Natural killer cell treated with Interleukin-12 subunit alpha and Interleukin-12 subunit beta and Interleukin-15 and Interleukin-18, amount 100 ng/mL, for 72 hours (primary cell): ENCODE measurements at places on chromosomes 12 and 14. TPM values are rescaled to one million over a fixed set of nuclear protein-coding genes. Genes with fewer than 3 reads are reported as not detected.
A peak's percentile ranks its signal among the peaks of the same experiment; 100 is the strongest.

- no peak overlapping the region for H3K4me3 ChIP-seq
- H3K4me1 ChIP-seq = no peaks in the 10 kb centered on the region
- H3K27ac ChIP-seq = no peak overlapping the region
- peaks cover 28% of the 10 kb centered on the region for H3K27me3 ChIP-seq
Observed at GRCh38 chr12:117533687-117534086, 172.3 kb upstream of the NOS1 start.

DNA sequence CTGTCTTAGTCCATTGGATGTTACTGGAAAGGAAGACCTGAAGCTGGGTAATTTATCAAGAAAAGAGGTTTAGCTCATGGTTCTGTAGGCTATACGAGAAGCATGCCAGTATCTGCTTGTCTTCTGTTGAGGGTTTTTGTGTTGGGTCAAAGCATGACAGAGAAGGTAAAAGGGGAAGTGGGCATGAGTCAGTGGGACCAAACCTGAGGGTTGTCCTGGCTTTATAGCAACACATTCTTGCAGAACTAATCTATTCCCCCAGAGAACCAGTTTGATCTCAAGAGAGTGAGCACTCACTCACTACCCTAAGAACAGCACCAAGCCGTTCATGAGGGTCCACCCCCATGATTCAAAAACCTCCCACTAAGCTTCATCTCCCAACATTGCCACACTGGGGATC, 19.0 kb upstream of the KRAS start:
- no peak overlapping the region for H3K4me3 ChIP-seq
- H3K27me3 ChIP-seq = no peaks in the 10 kb centered on the region
- H3K36me3 ChIP-seq = no peaks in the 10 kb centered on the region
- no peaks in the 10 kb centered on the region for H3K4me1 ChIP-seq
- no peak for DNase-seq

DNA sequence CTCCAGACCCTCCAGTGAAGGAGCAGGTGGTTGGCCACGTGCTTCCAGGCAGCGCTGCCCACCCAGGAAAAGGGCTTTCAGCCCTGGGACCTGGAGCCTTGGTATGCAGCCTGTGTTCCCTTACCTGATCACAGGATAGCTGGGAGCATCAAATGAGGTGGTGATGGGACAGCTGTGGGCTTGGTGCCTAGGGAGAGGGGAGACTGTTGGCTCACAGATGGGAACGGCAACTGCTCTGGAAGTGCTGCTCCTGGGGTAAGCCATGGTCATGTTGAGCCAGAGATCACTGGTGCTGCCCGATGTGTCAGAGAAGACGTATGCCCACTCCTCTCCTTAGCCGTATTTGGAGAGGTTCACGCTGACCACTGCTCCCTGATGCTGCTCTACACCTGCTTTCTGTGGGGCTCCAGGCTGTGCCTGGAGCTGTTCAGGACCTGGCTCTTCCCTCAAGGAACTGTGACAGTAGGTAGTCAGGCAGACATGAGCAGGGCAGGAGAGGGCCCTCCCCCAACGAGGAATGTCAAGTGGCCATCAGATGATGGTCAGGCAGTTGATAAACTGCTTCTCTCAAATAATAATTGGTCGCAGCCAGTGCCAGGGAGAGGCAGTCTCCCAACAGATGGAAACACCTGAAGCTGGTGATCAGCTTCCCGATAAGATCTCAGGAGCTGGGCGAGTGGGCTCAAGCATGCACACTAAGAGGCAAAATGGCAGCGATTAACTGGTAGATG, 2.8 kb upstream of the CYP46A1 start:
- H3K27ac ChIP-seq = no peak overlapping the region
- no peaks in the 10 kb centered on the region for H3K36me3 ChIP-seq
- H3K4me1 ChIP-seq = peaks cover 3% of the 10 kb centered on the region
- H3K27me3 ChIP-seq = peaks cover 13% of the 10 kb centered on the region

GRCh38 chr12:76782526-76782925, 18.6 kb downstream of the ZDHHC17 start:
- H3K4me1 ChIP-seq = peaks cover 55% of the 10 kb centered on the region

The POTEG gene
- not detected for total RNA-seq

GRCh38 chr12:107760207-107760808, 629 bp downstream of the PRDM4 start:
- peak; percentile 71 for DNase-seq
- H3K27ac ChIP-seq = peak overlapping the region; percentile 82
- H3K4me3 ChIP-seq = peak overlapping the region; percentile 95
- H3K36me3 ChIP-seq = peaks cover 6% of the 10 kb centered on the region

GRCh38 chr14:43858981-43859380, 648.1 kb downstream of the FSCB start:
- no peaks in the 10 kb centered on the region for H3K36me3 ChIP-seq
- H3K27me3 ChIP-seq = no peaks in the 10 kb centered on the region
- H3K27ac ChIP-seq = no peak overlapping the region
- no peak overlapping the region for H3K4me3 ChIP-seq
- no peak for DNase-seq

GRCh38 chr14:90795744-90796143, 20.5 kb downstream of the TTC7B start:
- peaks cover 6% of the 10 kb centered on the region for H3K4me1 ChIP-seq
- no peak for DNase-seq
- H3K4me3 ChIP-seq = no peak overlapping the region
- H3K36me3 ChIP-seq = no peaks in the 10 kb centered on the region
- H3K27ac ChIP-seq = no peak overlapping the region

The GPRC5A gene
- not detected for total RNA-seq

DNA sequence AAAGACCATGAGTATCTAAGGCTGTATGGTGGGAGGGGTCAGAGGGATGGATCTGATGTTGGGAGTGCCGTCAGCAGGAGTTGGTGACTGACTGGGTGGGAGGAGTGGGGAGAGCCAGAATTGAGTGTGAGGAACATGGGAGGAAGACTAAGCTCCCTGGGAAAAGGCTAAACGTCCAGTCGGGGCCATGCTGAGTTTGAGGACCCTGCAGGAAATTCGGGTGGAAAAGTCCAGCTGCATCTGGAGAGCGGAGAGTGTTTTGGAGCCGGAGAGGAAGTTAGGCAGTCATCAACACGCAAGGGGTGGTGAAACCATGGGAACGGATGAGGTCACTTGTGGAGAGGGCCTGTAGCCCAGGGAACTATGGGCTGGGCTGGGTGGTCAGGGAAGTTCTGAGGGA, 60.9 kb downstream of the ELK3 start:
- no peaks in the 10 kb centered on the region for H3K27me3 ChIP-seq
- H3K27ac ChIP-seq = no peak overlapping the region
- no peak for DNase-seq
- H3K36me3 ChIP-seq = peaks cover 11% of the 10 kb centered on the region
- H3K4me1 ChIP-seq = peaks cover 38% of the 10 kb centered on the region

DNA sequence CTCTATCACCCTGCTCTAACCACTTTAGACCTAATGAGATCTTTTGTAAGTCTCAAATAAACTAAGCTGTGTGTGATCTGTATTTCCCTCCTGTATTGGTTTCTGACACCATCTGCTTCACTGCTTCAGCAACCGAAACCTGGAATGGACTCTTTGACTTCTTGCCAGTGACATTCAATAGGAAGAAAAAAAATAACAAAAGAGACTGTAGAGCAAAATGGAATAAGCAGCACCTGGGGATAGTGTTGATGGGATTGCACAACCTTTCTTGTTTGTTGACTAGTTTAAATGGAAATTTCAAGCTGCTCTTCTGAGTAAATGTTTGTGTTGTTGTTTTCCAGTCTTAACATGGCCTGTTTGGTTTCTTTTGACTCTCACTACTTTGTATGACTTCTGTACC, 888.6 kb upstream of the SEL1L start:
- H3K36me3 ChIP-seq = peaks cover 6% of the 10 kb centered on the region
- H3K4me3 ChIP-seq = no peak overlapping the region
- no peaks in the 10 kb centered on the region for H3K27me3 ChIP-seq

DNA sequence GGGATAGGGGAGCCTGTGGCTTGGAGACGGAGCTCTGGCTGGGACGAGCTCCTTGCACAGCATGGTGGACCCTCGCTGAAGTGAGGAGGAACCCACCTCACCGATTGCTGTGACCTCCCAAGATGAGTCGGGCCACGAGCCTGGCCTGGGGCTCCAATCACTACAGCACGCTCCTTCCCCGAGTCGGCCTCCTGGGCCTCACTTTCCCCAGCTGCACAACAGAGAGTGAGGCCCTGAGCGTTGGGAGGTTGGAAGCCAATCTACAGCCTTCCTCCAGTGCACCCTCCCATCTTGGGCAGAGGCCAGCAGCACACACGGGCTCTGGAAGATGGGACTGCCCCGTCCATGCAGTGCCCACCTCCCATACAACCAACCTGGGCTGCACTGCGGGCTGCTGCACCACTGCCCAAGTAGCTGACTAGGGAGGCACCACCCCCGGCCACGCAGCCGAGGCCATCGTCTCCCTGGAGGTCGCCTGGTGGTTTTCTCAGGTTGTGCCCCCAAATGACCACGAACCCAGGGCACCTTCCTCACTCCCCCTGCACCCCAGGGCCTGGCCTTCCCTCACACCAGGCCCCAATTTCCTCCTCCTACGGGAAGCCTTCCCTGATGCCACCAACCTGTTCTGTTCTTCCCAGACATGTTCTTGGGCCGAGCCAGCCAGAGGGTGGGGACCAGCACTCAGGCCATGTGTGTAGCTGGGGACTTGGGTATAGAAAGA, 152.3 kb upstream of the C14orf180 start:
- H3K27ac ChIP-seq = no peak overlapping the region
- DNase-seq = no peak
- no peak overlapping the region for H3K4me3 ChIP-seq
- H3K36me3 ChIP-seq = no peaks in the 10 kb centered on the region
- no peaks in the 10 kb centered on the region for H3K4me1 ChIP-seq

GRCh38 chr14:100065942-100066574, 836 bp downstream of the EVL start:
- H3K4me1 ChIP-seq = peaks cover 79% of the 10 kb centered on the region
- DNase-seq = peak; percentile 92
- no peaks in the 10 kb centered on the region for H3K36me3 ChIP-seq

GRCh38 chr14:59154373-59154772, 34.1 kb upstream of the DAAM1 start:
- H3K27me3 ChIP-seq = peaks cover 6% of the 10 kb centered on the region
- no peaks in the 10 kb centered on the region for H3K4me1 ChIP-seq
- DNase-seq = no peak
- H3K4me3 ChIP-seq = no peak overlapping the region

DNA sequence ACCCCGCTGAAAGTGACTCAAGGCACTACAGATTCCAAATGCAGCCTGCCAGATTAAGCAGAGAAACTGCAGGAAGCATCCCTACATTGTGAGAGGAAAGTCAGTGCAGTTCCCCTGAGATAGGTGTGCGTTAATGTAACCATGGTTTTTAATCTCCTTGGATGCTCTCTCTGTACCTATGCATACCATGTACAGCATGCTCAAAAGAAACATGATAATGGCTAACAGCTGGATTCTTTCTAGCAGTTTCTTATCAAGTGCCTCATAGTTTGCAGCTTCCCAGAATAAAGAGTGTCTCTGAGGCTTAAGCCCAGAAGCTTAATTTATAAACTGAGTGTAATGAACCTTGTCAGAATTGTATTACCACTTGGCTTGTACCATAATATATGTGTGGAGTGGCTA, 17.1 kb upstream of the MDM1 start:
- H3K36me3 ChIP-seq = no peaks in the 10 kb centered on the region
- H3K4me3 ChIP-seq = no peak overlapping the region
- no peak overlapping the region for H3K27ac ChIP-seq
- H3K27me3 ChIP-seq = no peaks in the 10 kb centered on the region
- no peak for DNase-seq
- H3K4me1 ChIP-seq = peaks cover 20% of the 10 kb centered on the region

DNA sequence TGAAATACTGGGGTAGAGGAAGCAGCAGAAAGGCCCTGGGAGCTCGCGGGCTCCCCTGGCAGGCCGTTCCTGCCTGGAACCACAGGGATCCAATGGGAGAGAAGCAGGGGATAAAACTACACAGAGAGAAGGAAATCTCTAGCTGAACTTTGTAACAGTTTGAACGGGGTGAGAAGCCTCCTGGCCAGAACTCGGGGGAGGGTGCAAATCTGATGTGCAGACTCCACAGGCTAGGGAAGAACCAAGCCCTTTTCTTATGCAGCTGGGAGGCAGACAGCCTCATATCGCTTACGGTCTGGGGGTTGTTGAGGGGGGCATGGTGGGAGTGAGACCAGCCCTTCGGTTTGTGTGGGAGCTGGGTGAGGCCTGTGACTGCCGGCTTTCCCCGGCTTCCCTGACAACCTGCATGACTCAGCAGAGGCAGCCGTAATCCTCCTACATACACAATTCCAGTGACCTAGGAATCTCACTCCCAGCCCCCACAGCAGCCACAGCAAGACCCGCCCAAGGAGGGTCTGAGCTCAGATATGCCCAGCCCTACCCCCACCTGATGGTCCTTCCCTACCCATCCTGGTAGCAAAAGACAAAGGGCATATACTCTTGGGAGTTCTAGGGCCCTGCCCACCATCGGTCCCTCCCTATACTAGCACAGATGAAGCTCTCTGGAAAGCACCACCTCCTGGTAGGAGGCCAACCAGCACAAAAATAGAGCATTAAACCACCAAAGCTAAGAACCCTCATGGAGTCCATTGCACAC, 143.0 kb downstream of the TMTC1 start:
- no peaks in the 10 kb centered on the region for H3K27me3 ChIP-seq
- DNase-seq = no peak
- H3K27ac ChIP-seq = no peak overlapping the region
- H3K4me1 ChIP-seq = no peaks in the 10 kb centered on the region
- H3K4me3 ChIP-seq = no peak overlapping the region

The ABCD2 gene
- 3.1 TPM for total RNA-seq

The ANGEL1 gene
- total RNA-seq = 11.7 TPM

GRCh38 chr14:35829449-35829848, 3.3 kb downstream of the BRMS1L start:
- H3K36me3 ChIP-seq = no peaks in the 10 kb centered on the region
- no peak for DNase-seq
- no peaks in the 10 kb centered on the region for H3K27me3 ChIP-seq
- no peak overlapping the region for H3K27ac ChIP-seq
- peak overlapping the region; percentile 10 for H3K4me3 ChIP-seq

DNA sequence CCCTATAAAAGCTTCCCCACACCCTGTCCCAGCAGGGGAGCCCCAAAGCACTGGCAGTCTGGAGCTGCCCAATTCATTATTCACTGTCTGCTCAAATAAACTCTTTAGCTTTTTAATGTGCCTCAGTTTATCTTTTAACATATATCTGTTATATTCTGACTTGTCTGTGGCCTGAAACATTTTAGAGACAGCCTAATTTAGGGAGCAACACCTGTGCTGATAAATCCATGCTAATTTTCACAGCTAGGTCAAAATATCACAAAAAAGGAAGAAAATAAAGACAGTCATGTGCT, 32.9 kb downstream of the TMTC1 start:
- no peaks in the 10 kb centered on the region for H3K36me3 ChIP-seq
- no peaks in the 10 kb centered on the region for H3K27me3 ChIP-seq
- H3K27ac ChIP-seq = no peak overlapping the region

DNA sequence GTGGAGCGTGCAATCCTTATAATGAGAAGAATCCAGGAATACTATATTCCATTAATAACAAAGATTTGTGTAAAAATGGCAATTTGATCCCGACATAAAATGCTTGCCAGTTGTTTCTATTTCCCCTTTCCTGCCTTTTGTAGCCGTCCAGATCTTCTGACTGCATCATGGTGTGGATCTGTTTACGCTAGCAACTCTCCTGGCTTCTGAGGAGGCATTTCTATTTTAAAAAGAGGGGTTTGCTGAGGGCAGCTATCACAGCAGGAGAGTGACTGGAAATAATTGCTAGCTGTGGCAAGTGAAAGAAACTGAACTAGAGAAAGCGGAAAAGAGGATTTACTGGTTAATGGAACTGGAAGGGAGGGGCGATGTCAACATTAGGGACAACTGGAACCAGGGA, 145.6 kb downstream of the ATP23 start:
- no peak overlapping the region for H3K27ac ChIP-seq
- DNase-seq = no peak
- no peaks in the 10 kb centered on the region for H3K36me3 ChIP-seq
- H3K27me3 ChIP-seq = peaks cover 19% of the 10 kb centered on the region
- H3K4me3 ChIP-seq = no peak overlapping the region

The SLC38A6 gene
- 9.1 TPM for total RNA-seq
